ENCODE measurements at places on chromosomes 3 and 15.

GRCh38 chr3:46905661-46906451, 28.3 kb downstream of the PTH1R start:
- DNase-seq, result no peak

- DNase-seq, result no peak
Observed at GRCh38 chr3:158709666-158710083, 22.6 kb downstream of the RARRES1 start.

DNA sequence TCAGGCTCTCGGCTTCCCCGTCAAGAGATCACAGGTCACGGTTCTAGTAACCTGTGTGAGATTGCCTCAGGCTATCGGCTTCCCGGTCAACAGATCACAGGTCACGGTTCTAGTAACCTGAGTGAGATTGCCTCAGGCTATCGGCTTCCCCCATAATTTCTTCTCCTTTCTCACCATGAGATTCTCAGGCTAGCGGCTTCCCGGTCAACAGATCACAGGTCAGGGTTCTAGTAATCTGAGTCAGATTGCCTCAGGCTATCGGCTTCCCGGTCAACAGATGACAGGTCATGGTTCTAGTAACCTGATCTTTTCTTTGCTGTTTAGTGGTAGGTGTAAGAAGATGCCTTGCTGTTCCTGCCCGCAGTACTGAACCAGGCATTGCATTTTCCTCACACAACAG, 418.2 kb upstream of the ZNF717 start:
- DNase-seq, result no peak

DNA sequence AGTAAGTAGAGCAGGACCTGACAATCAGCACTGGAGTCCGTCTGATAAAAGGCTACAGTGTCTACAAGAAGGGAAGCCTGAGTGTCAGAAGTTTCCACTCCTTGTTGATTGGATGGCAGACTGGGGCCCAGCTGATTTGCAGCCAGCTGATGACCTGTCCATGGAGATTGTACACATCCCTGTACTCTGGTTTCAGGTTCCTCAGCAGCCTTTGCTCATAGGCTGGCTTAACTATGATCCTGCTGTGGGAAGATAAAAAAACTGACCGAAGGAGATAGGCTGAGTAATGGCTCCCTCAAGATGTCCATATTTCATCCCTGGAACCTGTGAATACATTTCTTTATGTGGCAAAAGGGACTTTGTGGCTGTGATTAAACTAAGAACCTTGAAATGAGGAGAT, 11.7 kb upstream of the LACTB start:
- no peak for DNase-seq

DNA sequence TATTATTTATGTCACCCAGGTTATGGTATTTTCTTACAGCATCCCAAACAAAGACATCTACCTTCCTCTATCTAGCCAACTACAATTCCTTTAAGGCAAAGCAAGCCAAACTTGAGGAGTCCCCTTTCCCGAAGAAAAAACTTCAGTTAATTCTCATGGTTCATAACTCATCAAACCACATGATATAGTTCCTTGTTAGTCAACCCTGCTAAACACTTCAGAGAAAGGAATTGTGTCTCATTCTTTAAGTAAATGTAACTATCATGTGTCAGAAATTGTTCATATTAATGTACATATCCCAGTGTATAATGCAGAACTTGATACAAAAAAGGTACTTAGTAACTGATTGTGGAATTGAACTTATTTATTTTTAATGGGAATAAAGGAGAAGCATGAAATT, 44.4 kb downstream of the ST3GAL6 start:
- no peak for DNase-seq

GRCh38 chr3:178059119-178059518, 477.1 kb upstream of the KCNMB2 start:
- no peak for DNase-seq

- DNase-seq, result no peak
Observed at GRCh38 chr15:57698991-57699390, 7.5 kb upstream of the POLR2M start.

- DNase-seq, result no peak
Observed at GRCh38 chr3:30676424-30677346, 70.3 kb downstream of the TGFBR2 start.

- no peak for DNase-seq
Observed at GRCh38 chr3:127000119-127000518, 17.2 kb downstream of the PLXNA1 start.

All from stimulated activated CD8-positive, alpha-beta memory T cell treated with anti-CD3 and anti-CD28 coated beads, Interleukin-4, amount 100 ng/mL, for 4 hours (primary cell).